ENCODE measurements at places on chromosomes 7 and 10. TPM values are rescaled to one million over a fixed set of nuclear protein-coding genes. Genes with fewer than 3 reads are reported as not detected.

GRCh38 chr10:119330342-119330741, 123.0 kb downstream of the GRK5 start:
- no peak overlapping the region for H3K27ac ChIP-seq
- H3K4me1 ChIP-seq: peaks cover 11% of the 10 kb centered on the region
- DNase-seq: no peak

TMEM176B gene
- not detected for total RNA-seq

- H3K4me1 ChIP-seq: no peaks in the 10 kb centered on the region
- H3K4me3 ChIP-seq: no peak overlapping the region
- no peaks in the 10 kb centered on the region for H3K36me3 ChIP-seq
- no peak for DNase-seq
- peaks cover 31% of the 10 kb centered on the region for H3K27me3 ChIP-seq
- no peak overlapping the region for H3K27ac ChIP-seq
Measured at GRCh38 chr10:3016016-3016415, 51.3 kb upstream of the PFKP start.

DNA sequence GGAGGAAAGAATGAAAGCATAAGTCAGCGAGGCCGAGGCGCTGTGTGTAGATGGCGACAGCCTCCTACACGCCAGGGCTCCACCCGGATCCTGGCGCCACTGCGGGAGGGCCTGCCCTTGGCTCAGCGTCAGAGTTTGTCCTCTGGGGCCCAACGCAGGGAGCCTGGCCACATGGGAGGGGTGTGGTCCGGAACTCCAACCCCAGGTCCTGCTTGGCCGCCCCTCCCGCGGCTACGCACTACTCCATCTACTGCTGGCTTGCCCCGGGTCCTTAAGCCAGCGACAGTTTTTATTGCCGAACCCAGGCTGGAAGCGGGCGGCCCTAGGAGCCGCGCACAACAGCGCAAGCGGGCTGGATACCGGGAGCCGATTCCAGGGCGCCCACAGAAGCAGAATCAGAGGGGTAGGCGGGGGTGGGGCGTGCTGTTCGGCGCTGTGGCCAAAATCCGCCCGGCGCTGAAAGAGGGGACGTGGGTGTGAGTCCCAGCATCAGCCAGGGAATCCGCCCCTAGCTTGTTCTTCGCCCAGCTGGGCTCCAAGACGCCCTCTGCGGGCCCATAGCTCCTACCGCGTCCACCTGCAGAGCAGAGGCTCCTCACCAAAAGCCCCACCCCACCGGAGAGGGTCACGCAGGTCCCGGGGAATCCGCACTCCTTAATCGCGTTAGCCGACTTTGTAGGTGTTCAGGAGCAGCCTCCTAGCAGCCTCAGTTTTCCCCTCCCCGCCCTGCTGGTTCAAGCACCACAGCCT, 4.5 kb downstream of the KAZALD1 start:
- H3K36me3 ChIP-seq: no peaks in the 10 kb centered on the region
- H3K4me1 ChIP-seq: peaks cover 34% of the 10 kb centered on the region
- peak; percentile 72 for DNase-seq
- H3K4me3 ChIP-seq: peak overlapping the region; percentile 43
- peaks cover 30% of the 10 kb centered on the region for H3K27me3 ChIP-seq

AGFG2 gene
- 49.4 TPM for total RNA-seq

GRCh38 chr7:107025449-107026103, 18.9 kb upstream of the PRKAR2B start:
- no peaks in the 10 kb centered on the region for H3K4me1 ChIP-seq
- DNase-seq: no peak
- no peaks in the 10 kb centered on the region for H3K27me3 ChIP-seq

GRCh38 chr7:762885-763284, 35.8 kb upstream of the PRKAR1B start:
- DNase-seq: no peak
- H3K27ac ChIP-seq: no peak overlapping the region
- H3K36me3 ChIP-seq: peaks cover 40% of the 10 kb centered on the region
- no peak overlapping the region for H3K4me3 ChIP-seq

UBE2D4 gene
- total RNA-seq: 10.7 TPM

- no peaks in the 10 kb centered on the region for H3K4me1 ChIP-seq
- no peaks in the 10 kb centered on the region for H3K36me3 ChIP-seq
Measured at GRCh38 chr10:1216574-1217236, 160.5 kb downstream of the WDR37 start.

GRCh38 chr10:96797485-96797884, 34.6 kb upstream of the LCOR start:
- no peak for DNase-seq
- H3K4me3 ChIP-seq: no peak overlapping the region
- H3K27me3 ChIP-seq: peaks cover 6% of the 10 kb centered on the region
- no peaks in the 10 kb centered on the region for H3K4me1 ChIP-seq
- no peak overlapping the region for H3K27ac ChIP-seq
- H3K36me3 ChIP-seq: no peaks in the 10 kb centered on the region

PPP2R2D gene
- 39.3 TPM for total RNA-seq

- H3K27ac ChIP-seq: peak overlapping the region; percentile 100
- no peaks in the 10 kb centered on the region for H3K27me3 ChIP-seq
- H3K4me1 ChIP-seq: peaks cover 46% of the 10 kb centered on the region
- peak; percentile 79 for DNase-seq
Measured at GRCh38 chr7:23531050-23531793, 559 bp downstream of the TRA2A start.

IDE gene
- 30.8 TPM for total RNA-seq

- no peak overlapping the region for H3K27ac ChIP-seq
- H3K4me1 ChIP-seq: peaks cover 11% of the 10 kb centered on the region
- H3K36me3 ChIP-seq: no peaks in the 10 kb centered on the region
- peaks cover 16% of the 10 kb centered on the region for H3K27me3 ChIP-seq
- H3K4me3 ChIP-seq: no peak overlapping the region
- peak; percentile 60 for DNase-seq
Measured at GRCh38 chr7:18177815-18178660, 150.4 kb upstream of the PRPS1L1 start.

DNA sequence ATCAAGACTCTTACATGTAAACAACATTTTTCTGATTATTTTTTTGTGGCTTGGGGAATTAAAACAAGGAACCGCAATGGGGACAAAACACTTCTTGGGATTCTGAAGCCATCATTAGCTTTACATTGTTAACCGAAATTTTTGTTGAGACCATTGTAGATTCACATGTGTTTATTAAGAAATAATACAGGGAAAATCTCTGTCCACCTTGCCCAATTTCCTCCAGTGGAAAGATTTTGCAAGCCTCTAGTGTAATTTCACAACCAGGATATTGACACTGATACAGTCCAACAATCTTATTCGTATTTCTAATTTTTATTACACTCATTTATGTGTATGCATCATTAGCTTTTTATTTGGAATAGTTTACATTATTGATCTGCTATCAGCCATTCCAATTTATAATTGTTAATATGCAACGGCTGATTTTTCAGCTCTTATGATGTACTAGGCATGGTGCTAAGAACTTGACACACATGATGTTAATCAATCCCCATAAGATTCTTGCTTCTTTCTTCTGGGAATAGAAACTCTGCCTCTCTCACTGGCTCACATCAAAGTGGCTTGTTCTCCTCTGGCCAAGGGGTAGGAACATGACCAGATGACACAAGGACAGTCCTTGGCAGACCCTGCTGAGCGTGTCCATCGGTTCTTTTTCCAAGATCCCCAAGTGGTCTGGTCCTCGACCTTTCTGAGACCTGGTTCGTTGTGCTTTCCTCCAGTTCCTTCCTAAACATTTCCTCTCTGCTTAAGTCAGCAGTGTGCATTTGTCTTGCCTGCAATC, 137.6 kb downstream of the ADAM12 start:
- H3K4me1 ChIP-seq: no peaks in the 10 kb centered on the region
- no peaks in the 10 kb centered on the region for H3K36me3 ChIP-seq
- H3K27me3 ChIP-seq: no peaks in the 10 kb centered on the region
- DNase-seq: no peak
- H3K4me3 ChIP-seq: no peak overlapping the region

DNA sequence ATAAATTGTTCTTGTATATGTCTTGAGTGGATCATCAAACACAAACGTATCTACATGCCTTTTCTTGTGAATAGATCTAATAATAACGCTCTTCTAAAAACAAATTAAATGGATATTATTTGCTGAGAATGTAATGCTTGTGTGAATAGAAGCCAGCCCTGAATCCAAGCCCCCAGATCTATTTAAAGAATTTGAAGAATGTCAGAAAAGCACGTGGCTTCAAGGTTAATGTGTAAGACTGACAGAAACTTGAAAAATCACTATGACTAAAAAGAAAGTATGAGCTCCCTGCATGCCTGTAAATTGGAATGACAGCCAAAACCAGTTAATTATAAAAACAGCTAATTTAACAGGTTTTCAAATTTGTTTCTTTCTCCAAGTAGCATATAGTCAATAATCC, 43.2 kb upstream of the ATRNL1 start:
- no peaks in the 10 kb centered on the region for H3K36me3 ChIP-seq
- no peaks in the 10 kb centered on the region for H3K4me1 ChIP-seq
- no peak for DNase-seq

MYL7 gene
- total RNA-seq: not detected

DNA sequence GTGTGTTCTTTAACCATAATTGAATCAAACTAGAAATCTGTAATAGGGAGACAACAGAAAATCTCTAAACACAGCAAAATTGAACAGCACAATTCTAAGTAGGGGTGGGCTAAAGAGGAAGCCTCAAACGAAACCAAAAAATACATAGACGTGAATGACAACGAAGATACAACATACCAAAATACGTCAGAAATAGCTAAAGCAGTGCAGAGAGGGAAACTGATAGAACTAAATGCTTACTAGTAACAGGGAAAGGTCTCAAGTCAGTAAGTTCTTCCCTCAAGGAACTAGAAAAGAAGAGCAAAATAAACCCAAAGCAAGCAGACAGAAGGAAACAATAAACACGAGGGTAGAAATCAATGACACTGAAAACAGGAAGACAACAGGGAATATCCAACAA, 19.1 kb downstream of the RPP38 start:
- no peak for DNase-seq
- H3K27me3 ChIP-seq: no peaks in the 10 kb centered on the region
- H3K4me3 ChIP-seq: no peak overlapping the region
- peaks cover 9% of the 10 kb centered on the region for H3K4me1 ChIP-seq

TRIM74 gene
- total RNA-seq: 0.40 TPM

DNA sequence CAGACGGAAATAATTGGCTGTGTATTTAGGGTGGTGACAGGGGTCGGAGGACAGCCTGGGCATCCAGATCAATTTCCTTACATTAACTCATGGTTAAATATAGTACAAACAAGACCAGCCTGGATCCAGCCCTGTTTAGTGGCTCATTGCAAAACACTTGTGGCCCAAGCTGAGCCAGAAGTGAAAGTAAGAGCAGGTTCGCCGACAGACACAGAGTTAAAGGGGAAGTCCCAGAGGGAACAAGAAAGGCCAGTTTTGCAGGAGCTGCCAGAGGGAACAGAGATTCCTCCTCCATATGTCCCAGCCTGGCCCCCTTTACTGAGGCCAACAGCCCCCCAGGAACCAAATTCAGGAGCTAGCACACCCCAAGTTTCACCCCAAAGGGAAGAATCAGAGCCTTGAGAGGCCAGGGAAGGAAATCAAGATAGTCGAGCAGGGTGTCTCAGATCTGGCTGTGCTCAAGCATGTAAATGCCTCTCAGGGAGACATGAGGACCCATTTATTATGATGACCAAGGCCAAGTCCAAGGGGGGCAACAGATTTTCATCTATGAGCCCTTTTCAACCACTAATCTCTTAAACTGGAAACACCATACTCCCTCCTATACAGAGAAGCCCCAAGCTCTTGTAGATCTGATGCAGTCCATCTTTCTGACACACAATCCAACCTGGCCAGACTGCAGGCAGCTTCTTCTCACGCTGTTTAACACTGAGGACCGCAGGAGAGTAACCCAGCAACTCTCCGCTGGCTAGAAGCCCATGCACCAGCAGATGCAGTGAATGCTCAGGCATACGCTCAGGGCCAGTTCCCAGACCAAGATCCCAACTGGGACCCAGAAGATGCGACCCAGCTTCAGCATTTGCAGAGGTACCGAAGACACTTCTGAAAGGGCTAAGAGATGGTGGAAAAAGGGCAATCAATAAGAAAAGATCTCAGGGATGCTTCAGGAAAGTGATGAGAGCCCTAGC, 15.9 kb upstream of the ADCK2 start:
- H3K4me3 ChIP-seq: peak overlapping the region; percentile 34
- no peak overlapping the region for H3K27ac ChIP-seq
- peaks cover 14% of the 10 kb centered on the region for H3K4me1 ChIP-seq
- peak; percentile 63 for DNase-seq
- no peaks in the 10 kb centered on the region for H3K36me3 ChIP-seq

DNA sequence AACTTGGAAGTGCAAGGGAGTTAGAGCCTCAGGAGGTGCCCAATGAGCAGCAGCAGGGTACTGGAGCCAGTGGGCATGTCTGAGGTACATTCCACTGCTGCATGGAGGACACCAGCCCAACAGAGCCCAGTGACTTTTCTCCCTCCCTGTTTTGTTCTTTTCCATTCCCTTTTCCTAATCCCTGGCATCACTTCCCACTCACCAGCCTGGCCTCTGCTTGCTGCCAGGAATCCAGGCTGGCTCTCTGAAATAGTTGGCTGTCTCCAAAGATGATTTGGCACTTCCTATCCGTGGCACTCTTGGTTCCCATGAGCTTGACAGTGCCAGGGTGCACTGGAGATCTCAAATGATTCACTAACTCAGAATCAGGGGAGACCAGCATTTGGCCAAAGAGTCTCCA, 97.7 kb upstream of the ZPBP start:
- no peak overlapping the region for H3K27ac ChIP-seq
- H3K4me3 ChIP-seq: no peak overlapping the region
- H3K27me3 ChIP-seq: no peaks in the 10 kb centered on the region
- H3K4me1 ChIP-seq: peaks cover 11% of the 10 kb centered on the region
- DNase-seq: no peak

ECHDC3 gene
- total RNA-seq: 3.5 TPM

GRCh38 chr10:78849115-78849514, 219.7 kb upstream of the ZMIZ1 start:
- no peak overlapping the region for H3K27ac ChIP-seq
- no peaks in the 10 kb centered on the region for H3K36me3 ChIP-seq
- no peak for DNase-seq
- no peaks in the 10 kb centered on the region for H3K27me3 ChIP-seq
- H3K4me3 ChIP-seq: no peak overlapping the region

DNA sequence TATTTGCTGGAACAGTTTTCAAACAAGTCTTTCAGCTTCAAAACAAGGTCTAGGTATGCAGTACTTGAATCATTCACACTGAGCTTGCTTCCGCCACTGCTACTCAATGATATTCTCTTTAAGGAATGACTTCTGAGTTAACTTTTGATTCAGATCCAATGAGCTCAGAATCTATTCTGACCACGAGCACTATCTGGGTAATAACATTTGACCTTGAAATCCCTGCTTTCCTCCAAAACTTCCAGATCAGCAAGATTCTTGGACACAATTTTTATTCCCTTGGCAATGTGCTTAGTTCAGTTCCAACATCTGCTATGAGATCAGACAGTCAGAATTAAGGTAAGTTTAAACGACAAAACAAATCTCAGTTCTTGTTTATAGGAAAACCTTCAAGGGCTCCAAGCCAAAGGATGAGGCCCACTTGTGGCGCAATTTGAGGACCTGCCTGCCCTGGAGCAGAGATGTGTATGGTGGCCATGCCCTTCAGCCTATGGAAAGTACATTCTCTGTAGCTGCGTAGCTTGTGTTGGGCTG, 87.2 kb downstream of the RNF216 start:
- H3K27ac ChIP-seq: peak overlapping the region; percentile 96
- H3K4me1 ChIP-seq: peaks cover 97% of the 10 kb centered on the region
- no peak for DNase-seq
- peak overlapping the region; percentile 84 for H3K4me3 ChIP-seq
- no peaks in the 10 kb centered on the region for H3K27me3 ChIP-seq

- peak; percentile 44 for DNase-seq
- no peak overlapping the region for H3K27ac ChIP-seq
- H3K27me3 ChIP-seq: peaks cover 1% of the 10 kb centered on the region
- no peaks in the 10 kb centered on the region for H3K36me3 ChIP-seq
- H3K4me3 ChIP-seq: no peak overlapping the region
Measured at GRCh38 chr7:29955799-29956486, 33.7 kb downstream of the SCRN1 start.

Measured in activated CD4-positive, alpha-beta T cell treated with anti-CD3 and anti-CD28 coated beads for 36 hours (primary cell).